Esophagus squamous epithelium (tissue), 5 donors: ENCODE measurements at places on chromosomes 11 and 22. TPM values are rescaled to one million over a fixed set of nuclear protein-coding genes. Genes with fewer than 3 reads are reported as not detected.

DNA sequence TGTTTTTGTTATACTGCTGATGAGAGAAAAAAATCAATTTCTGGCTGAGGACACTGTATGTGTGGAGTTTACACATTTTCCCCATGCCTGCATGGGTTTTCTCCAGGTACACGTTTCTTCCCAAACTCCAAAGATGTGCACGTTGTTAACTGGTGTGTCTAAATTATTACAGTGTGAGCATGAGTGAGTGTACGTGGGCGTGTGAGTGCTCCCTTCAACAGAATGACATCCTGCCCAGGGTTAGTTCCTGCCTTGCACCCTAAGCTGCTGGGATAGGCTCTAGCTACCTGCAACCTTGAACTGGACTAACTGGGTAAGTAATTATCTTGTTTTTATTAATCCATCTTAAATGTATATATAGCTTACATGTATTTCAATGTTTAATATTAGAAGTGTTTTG lies 5.5 kb downstream of the NPAT start:
- peaks cover 11% of the 10 kb centered on the region for H3K4me1 ChIP-seq
- DNase-seq: no peak
- H3K36me3 ChIP-seq: no peaks in the 10 kb centered on the region
- no peak overlapping the region for H3K4me3 ChIP-seq
- no peaks in the 10 kb centered on the region for H3K27me3 ChIP-seq
- no peak overlapping the region for H3K27ac ChIP-seq

Gene FAR1
- total RNA-seq: 135 TPM

GRCh38 chr11:129825380-129825779 lies 9.7 kb downstream of the TMEM45B start:
- no peak overlapping the region for H3K4me3 ChIP-seq
- H3K27ac ChIP-seq: peak overlapping the region; percentile 70
- H3K36me3 ChIP-seq: no peaks in the 10 kb centered on the region
- H3K27me3 ChIP-seq: no peaks in the 10 kb centered on the region
- DNase-seq: no peak

Gene SAA1
- total RNA-seq: 207 TPM

DNA sequence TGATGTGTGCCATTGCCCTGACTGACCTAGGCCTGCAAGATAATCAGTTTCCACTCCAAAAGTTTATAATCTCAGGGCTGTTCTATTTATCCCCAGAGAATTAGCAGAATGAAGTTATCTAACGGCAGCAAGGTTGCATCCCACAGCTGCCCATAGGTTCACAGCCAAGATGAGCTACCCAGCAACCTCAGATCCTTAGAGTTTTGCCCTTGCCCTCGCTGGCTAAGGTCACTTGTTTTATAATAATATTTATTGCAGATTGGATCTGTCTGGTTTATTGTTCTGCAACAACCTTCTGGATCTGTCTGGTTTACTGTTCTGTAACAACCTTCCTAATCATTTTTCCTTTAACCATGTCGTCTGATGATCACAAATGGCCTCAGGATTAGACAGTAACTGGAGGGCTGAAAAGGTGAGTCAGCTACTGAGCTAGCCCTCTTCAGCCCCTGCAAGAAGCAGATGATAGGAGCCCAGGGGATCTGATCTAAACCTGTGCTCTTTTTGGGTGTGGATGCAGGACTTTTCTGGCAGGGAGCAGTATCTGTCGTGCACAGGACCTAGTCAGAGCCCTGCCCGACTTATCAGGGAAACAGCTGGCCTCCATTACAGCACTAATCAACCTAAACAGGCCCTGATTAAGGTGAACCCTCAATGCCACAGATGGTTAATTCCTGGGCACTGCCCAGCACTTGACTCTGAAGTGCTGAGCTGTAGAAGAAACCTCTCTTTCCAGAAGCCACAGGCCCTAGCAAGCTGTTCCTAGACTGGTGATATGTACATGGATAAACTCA lies 642.9 kb upstream of the KIRREL3 start:
- H3K4me1 ChIP-seq: no peaks in the 10 kb centered on the region
- H3K27ac ChIP-seq: no peak overlapping the region
- H3K4me3 ChIP-seq: no peak overlapping the region
- no peak for DNase-seq

Gene PKNOX2
- 1.1 TPM for total RNA-seq

GRCh38 chr11:114925591-114925990 lies 247.3 kb downstream of the NXPE2 start:
- H3K4me1 ChIP-seq: no peaks in the 10 kb centered on the region
- H3K4me3 ChIP-seq: no peak overlapping the region
- no peak overlapping the region for H3K27ac ChIP-seq
- no peaks in the 10 kb centered on the region for H3K36me3 ChIP-seq

DNA sequence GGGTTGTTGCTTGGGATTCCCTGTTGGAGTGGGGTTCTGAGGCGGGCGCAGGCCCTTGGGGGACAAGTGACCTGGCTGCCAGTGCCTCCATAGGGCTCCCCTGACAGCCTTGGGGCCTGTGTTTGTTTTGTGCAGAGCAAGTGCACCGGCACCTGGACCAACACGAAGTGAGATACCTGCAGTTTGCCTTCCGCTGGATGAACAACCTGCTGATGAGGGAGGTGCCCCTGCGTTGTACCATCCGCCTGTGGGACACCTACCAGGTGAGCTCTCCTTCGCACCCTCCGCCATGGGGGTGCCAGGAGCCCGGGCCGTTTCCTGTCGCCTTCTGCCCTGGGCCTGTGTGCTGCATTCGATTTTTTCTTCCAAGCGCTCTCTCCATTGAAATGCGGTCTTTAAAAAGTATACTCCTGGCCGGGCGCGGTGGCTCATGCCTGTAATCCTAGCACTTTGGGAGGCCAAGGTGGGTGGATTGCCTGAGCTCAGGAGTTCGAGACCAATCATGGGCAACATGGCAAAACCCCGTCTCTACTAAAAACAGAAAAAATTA lies 274.6 kb downstream of the TBC1D22A start:
- peak overlapping the region; percentile 95 for H3K27ac ChIP-seq
- peaks cover 75% of the 10 kb centered on the region for H3K4me1 ChIP-seq

Gene SPTBN2
- total RNA-seq: 368 TPM

Gene CYP2D6
- 1.5 TPM for total RNA-seq

Gene CHADL
- total RNA-seq: 3.7 TPM

Gene TECTA
- not detected for total RNA-seq

DNA sequence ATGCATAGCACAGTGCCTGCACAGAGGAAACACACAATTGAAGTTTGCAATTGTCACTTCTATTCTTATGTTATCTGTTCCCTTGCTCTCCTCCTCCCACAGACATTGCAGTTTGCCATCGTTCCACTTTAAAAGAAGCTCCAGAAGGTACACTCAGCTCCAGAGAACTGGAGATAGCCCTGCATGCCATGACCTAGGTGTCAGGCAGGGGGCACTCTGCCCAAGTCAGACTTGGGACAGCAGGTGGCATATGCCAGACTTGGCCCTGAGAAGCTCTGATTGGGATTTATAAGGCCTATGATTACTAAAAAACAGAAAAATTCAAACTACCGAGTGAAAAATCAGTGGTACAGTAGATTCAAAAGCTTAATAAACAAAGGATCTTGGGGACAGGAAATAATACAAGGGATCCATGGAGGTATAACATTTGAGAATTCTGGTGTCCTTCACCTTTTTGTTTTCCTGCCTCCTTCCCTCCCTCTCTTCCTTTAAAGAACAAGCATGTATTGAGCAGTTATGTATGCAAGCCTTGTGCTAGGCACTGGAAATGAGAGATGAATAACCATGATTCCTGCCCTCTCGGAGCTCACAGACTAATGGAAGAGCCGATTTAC lies 40.0 kb downstream of the TENM4 start:
- H3K27ac ChIP-seq: no peak overlapping the region
- H3K4me1 ChIP-seq: peaks cover 18% of the 10 kb centered on the region
- no peak for DNase-seq
- H3K4me3 ChIP-seq: no peak overlapping the region

Gene OR8A1
- total RNA-seq: not detected

Gene MUC6
- 0.19 TPM for total RNA-seq

DNA sequence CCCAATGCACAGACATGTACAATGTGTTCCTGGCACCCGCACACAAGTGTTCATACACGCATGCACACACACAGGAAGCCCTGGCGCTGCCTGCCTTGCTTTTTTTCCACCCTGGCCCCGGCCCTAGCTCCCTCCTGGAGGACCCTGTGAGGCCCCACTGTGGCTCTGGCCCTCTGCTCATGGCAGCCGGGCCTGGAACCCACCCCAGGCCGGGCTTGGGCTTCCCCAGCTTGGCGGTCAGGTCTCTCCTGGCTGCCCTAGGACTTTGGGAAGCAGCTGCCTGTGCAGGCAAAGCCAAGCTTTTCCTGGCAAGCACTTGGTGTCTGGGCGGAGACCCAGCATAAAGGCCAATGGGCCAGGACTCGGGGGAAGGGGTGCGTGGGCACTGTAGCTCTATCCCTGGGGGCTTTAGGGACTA lies 30.5 kb downstream of the CD82 start:
- no peak overlapping the region for H3K4me3 ChIP-seq
- peaks cover 80% of the 10 kb centered on the region for H3K36me3 ChIP-seq
- no peaks in the 10 kb centered on the region for H3K27me3 ChIP-seq
- H3K27ac ChIP-seq: peak overlapping the region; percentile 54
- H3K4me1 ChIP-seq: peaks cover 70% of the 10 kb centered on the region

DNA sequence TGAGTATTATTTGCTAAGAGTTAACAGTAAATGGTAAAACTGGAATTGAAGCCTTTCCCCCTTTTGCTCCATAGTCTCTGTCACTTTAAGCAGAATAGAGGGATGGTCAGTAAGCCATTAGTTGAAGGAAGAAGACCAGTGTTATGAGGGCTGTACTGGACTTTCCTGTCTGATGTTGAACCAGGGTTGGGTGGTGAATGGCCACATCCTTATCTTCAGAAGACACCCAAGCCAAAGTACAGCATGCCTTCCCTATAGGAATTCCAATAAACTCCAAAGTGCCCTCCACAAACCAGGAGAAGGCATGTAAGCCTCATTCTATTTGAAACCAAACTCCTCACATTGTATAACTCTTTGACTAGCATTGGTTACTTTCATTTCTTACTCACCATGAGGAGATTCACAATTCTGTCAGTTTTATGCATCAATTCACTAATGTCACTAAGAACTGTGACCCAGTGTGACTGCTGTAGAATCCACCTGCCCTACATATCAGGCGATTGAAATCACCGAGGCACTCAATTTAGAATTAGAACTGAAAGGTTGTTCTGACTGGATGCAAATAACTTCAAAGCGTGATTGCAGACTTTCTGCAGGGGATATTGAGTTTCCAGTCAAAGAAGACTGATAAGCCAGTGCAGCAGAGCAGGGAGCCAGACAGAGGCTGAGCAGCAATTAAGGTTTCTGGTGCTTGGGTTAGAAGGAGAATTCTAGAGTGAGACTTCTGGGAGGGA lies 107.1 kb upstream of the DDI1 start:
- no peak overlapping the region for H3K27ac ChIP-seq
- no peaks in the 10 kb centered on the region for H3K4me1 ChIP-seq
- DNase-seq: no peak
- no peaks in the 10 kb centered on the region for H3K36me3 ChIP-seq
- no peak overlapping the region for H3K4me3 ChIP-seq

GRCh38 chr11:69999721-70000120 lies 78.4 kb upstream of the ANO1 start:
- no peaks in the 10 kb centered on the region for H3K4me1 ChIP-seq
- no peaks in the 10 kb centered on the region for H3K36me3 ChIP-seq
- no peak for DNase-seq
- H3K27me3 ChIP-seq: peaks cover 61% of the 10 kb centered on the region

DNA sequence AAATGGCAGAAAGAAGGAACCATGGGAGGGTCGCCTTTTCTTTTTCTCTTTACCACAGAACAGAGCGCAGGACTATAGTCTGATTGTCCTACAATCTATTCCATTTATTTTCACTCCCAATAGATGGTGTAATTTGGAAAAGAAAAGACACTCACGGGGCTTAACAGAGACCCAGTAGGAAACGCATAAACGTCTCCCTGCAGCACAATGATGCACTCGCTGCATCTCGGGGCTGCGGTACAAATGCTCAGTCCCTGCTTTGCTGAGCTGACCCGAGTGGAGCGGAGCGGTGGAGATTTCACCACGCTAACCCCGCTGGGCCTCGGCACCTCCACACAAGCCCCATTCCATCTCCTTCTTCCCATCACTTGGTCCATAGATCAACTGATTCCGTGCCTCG lies 1.5 kb downstream of the FEZ1 start:
- peaks cover under 1% of the 10 kb centered on the region for H3K36me3 ChIP-seq
- no peak overlapping the region for H3K27ac ChIP-seq
- H3K27me3 ChIP-seq: peaks cover 47% of the 10 kb centered on the region
- DNase-seq: no peak

Gene SYT13
- not detected for total RNA-seq

Gene FAM227A
- total RNA-seq: 0.04 TPM

Gene DGCR2
- 47.4 TPM for total RNA-seq

Gene DDTL
- total RNA-seq: 1.9 TPM

GRCh38 chr22:24189249-24190158 lies 8.2 kb downstream of the SUSD2 start:
- no peaks in the 10 kb centered on the region for H3K36me3 ChIP-seq
- peaks cover 19% of the 10 kb centered on the region for H3K4me1 ChIP-seq
- no peak for DNase-seq

- peaks cover 91% of the 10 kb centered on the region for H3K4me1 ChIP-seq
- DNase-seq: no peak
- H3K36me3 ChIP-seq: no peaks in the 10 kb centered on the region
- peak overlapping the region; percentile 73 for H3K4me3 ChIP-seq
- H3K27ac ChIP-seq: peak overlapping the region; percentile 93
These were observed 1.0 kb upstream of the EPS8L2 start for GRCh38 chr11:704781-705645.
